GM12891 (cell line): ENCODE measurements at places on chromosomes 2 and 18.

GRCh38 chr2:26542676-26543505 is 65.0 kb upstream of the OTOF start:
- DNase-seq = no peak

DNA sequence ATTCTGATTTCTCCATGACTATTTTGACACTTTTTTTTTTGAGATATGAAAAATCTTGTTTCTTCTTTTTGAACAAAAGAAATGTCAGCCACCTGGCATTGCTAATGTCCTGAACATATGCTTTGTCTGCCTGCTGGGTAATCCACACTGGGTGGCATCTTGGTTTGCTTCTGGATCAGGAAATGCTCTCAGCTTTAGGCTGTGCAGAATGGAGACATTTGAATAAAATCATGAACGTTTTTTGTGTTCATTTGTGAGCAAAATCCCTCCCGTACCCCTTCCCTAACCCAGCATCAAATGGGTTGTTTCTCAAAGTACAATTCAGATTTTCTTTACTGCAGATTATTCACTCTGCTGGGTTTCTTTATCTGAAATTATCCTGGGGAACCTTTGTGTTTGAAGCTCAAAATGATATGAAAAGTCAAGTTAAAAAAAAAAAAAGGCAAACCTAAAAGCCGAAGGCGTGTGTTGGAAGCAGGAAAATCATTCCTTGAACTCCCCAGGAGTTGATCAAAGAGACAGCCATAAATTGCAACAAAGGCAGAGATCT is 53.4 kb upstream of the KLF7 start:
- DNase-seq = no peak

DNA sequence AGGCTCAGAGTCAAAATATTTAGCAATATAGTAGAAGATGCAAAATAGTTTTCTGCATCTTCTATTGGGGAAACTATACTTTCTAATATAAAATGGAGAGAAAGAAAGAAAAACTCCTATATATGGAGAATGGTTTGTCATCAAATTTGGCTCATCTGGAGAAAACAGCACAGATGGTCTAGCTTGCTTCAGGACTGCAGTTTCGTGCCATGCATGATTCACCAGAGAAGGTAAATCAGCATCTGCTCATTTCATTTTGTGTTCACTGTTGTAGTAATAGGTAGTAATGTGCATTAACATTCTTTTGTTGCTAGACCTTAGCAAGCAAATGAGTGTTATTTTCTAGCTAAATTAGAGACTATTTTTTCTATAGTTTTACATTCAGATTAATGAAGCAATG is 179.0 kb downstream of the ASXL3 start:
- DNase-seq = no peak

- DNase-seq = no peak
Observed at GRCh38 chr2:101012706-101013181, 10.7 kb downstream of the RPL31 start.

DNA sequence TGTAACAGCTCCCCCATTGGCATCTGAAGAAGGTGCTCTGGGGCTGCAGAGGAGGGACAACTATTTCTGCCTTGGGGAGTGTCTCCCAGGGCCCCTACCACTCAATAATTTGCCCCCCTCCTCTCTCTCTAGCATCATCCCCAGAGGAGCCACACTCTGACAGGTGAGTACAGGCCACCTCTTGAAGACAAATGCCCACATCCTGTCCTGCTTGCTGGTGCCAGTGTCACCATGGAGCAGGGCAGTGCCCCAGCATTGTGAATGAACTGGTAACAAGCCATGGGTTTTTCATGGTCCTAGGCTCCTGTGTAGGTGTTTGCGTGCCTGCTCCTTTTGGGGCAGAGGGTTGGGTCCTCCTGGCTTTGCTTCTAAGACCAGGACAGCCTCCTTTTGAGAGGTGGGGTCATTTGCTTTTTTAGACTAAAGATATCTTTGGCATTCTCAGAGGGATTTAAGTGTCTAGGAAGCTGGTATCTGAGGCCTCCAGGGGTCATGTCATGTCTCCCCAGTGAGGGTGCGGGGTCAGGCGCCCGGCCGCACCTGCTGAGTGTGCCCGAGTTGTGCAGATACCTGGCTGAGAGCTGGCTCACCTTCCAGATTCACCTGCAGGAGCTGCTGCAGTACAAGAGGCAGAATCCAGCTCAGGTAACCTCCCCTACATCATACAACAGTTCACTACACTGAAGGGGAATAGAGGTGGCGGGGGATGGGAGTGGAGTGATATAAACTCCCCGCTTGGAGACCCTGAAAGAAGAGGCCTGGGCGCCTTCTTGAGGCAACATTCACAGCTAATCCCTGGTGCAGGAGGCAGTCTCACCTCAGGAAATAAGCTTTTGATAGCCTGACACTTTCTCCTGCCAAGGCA is 1.8 kb downstream of the RETREG2 start:
- DNase-seq = no peak

DNA sequence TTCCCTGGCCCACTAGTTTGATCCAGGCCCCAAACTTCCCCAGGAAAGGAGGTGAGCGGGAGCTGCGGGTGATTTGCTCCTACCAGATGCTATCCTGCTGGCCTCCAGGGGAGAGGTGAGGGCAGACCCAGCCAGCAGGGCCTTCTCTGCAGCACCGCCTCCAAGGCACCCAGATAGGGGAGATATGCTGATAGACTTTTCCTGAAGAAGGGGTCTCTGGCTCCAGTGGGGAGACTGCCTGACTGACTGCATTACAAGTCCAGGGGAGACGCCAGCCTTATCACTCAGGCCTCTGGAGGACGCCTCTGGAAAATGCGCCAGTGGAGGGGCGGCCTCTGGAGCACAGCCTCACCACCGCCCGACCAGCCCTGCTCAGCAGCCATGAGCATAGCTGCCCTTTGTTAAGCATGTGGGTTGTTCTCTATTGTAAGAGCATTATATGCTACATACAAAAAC is 60.6 kb upstream of the SMAD7 start:
- no peak for DNase-seq

GRCh38 chr18:78906066-78906465 is 73.6 kb upstream of the SALL3 start:
- DNase-seq = no peak
